ENCODE measurements at places on chromosomes 2 and 18. TPM values are rescaled to one million over a fixed set of nuclear protein-coding genes. Genes with fewer than 3 reads are reported as not detected.

- no peak for DNase-seq
Observed at GRCh38 chr2:45857275-45857609, 205.8 kb downstream of the PRKCE start.

GRCh38 chr2:121529439-121530211 lies 1.1 kb upstream of the RNU4ATAC start:
- peak; percentile 79 for DNase-seq

Gene SPR
- 35.4 TPM for total RNA-seq

DNA sequence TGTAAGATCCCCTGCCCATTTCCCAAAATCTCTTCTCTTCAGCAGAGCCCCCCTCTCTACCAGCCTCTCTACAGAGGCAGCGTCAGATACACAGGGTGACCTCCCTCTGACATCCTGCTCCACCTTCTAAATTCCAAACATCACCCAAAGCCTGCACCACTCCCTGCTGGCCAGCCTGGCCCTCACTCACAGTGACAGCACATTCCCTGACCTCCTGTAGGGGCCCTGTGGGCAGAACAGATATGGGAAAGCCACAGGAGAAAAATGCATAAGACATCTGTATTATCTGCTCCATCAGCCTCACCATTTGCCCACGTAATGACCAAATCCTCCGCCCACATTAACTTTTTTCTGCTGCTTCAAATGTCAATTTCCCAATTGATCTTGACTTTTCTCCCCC lies 40.6 kb downstream of the TRABD2A start:
- peak; percentile 17 for DNase-seq

- no peak for DNase-seq
Observed at GRCh38 chr2:110170102-110170501, 34.7 kb downstream of the NPHP1 start.

- no peak for DNase-seq
Observed at GRCh38 chr2:23545811-23546210, 160.8 kb downstream of the KLHL29 start.

GRCh38 chr18:47898696-47899095 lies 31.8 kb downstream of the SMAD2 start:
- no peak for DNase-seq

Gene SLC30A3
- 10.2 TPM for total RNA-seq

- no peak for DNase-seq
Observed at GRCh38 chr2:6924924-6925409, 7.8 kb downstream of the RNF144A start.
